Anterior cingulate cortex (tissue), 58 donors: ENCODE measurements at places on chromosomes 1 and 21.

- no peak for DNase-seq
These were observed 16.4 kb downstream of the NCMAP start for GRCh38 chr1:24572301-24572700.

- no peak for DNase-seq
These were observed 404.1 kb downstream of the PTPRU start for GRCh38 chr1:29640428-29640785.

DNA sequence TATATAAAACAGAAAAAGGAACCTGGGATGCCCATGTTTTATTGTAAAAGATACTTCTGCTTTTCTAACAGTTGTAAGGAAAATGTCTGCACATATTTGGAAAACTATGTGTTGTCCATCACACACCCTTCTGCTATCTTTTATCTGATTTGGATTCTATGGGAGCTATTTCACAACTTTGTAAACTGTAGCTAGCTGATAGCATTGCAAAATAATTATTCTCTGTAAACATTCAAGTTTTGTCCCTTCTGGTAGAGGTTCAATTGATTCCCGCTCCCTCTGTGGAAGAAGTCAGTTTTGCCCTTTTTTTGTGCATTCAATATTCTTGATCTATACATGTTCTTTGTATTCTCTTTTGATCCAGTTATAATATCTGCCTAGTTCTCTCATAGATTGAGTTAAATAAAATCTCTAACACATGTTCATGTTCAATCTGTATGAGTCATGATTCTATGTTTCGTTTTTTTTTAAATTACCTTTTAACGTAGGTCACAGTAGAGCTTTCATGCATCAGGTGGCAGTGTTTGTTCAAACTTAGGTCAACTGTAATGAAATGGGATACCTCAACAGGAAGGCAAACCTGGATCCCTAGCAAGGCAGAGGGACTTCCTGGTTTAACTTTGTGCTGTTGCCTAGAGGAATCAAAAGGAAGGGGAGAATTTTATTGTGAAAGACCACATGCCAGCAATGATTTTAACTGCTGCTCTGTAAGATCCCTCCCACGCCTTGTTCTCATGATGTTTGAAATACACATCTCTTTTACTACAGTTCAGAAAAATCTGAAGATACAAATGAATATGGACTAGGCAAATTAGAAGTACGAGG, 26.0 kb upstream of the BCL9 start:
- no peak for DNase-seq

- no peak for DNase-seq
These were observed 15.9 kb downstream of the LRRC8B start for GRCh38 chr1:89540406-89540970.

DNA sequence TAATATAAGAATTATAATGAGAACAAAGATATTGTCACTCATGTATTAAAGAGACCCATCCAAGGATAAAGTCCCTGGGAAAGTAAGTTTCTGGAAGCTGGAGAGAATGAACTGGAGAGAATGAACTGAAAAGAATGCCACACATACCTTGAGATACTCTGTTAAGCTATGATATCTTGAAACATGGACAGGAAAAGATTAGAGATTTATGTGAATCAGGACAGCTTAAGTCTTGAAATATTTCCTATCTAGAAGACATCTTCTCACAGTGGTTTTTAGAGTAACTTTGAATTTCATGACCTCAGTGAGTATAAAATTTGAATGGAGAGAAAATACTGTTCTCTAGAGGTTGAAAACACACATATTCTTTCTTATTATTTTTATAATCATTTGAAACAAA, 201.3 kb upstream of the HMCN1 start:
- no peak for DNase-seq
